T47D (cell line): ENCODE measurements at places on chromosomes 3 and 15.

DNA sequence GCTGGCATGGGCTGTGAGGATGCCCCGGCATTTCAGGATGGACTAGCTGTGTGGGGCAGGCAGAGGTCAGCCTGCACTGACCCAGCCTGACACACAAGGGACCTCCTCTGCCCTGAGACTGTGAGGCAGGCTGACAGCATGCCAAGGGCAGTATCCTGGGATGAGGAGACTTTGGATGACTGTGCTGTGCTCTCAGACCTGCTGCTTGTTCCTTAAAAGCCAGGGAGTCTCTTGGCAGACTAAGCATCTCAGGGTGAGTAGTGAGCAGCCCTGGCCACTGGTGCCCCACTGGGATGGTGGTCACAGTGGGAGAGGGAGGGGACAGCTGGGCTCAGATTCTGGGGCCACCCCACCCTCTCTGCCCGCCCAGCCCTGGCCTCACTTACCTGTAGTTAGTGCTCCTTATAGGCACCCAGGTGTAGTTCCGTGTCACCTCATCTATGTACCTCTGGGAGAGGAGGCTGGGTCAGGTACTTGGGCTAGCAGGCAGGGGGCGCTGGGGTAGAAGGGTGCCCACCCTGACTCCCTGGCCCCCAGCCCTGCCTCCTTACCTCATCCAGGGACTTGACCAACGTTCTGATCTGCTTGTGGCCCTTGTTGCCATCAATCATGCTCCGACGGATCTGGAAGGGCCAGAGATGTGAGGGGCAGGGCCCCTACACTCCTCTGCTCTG lies 16.1 kb upstream of the TMEM115 start:
- DNase-seq, result no peak

DNA sequence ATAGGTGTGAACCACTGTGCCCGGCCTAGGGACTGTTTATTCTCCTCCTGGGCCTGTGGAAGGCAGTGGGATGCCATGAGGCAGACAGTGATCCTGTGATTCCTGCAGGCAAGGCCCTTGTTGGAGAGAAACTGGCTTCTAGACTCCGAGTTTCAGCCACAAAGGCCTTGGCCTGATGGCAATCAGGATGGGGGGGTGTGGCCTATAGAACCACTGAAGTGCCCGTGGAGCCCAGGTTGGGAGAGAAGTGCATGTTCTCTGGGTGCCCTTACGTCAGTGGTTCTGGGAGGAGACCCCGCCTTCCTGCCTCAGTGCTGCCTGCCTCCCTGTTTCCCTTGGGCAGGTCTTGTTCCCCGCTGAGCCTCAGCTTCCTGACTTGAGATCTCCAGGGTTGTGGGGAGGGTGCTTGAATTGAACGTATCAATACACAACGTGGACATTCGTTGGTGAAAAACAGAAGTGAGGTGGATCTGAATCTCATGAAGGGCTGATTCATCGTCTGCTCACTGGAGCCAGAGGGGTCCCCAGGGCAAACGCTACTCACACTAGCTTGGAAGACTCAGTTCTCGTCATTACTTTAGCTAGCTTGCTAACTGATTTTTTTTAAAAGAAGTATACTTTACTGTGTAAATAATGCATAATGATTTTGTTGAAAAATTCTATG lies 31.8 kb downstream of the IRAK2 start:
- no peak for DNase-seq

- DNase-seq, result no peak
Measured at GRCh38 chr3:31268868-31269267, 263.9 kb upstream of the STT3B start.

GRCh38 chr15:77053709-77054108 lies 17.2 kb downstream of the TSPAN3 start:
- no peak for DNase-seq

DNA sequence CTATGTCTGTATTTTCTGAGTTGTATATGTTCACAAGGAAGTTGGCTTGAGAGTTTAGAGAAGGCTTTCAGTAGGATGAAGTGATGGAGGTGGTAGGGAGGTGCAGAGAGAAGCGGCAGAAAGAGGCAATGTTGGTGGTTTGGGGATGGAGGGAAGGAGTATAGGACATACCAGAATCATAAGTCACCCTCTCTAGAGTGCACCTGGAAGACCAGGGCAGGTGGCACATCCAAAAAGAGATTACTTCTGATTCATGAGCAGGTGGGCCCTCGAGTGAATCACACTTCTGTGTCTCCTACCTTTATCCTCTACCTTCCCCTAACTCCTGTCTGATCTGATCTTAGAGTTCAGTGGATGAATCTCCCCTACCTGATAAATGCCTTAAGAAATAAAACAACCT lies 41.8 kb upstream of the MRPL3 start:
- no peak for DNase-seq

DNA sequence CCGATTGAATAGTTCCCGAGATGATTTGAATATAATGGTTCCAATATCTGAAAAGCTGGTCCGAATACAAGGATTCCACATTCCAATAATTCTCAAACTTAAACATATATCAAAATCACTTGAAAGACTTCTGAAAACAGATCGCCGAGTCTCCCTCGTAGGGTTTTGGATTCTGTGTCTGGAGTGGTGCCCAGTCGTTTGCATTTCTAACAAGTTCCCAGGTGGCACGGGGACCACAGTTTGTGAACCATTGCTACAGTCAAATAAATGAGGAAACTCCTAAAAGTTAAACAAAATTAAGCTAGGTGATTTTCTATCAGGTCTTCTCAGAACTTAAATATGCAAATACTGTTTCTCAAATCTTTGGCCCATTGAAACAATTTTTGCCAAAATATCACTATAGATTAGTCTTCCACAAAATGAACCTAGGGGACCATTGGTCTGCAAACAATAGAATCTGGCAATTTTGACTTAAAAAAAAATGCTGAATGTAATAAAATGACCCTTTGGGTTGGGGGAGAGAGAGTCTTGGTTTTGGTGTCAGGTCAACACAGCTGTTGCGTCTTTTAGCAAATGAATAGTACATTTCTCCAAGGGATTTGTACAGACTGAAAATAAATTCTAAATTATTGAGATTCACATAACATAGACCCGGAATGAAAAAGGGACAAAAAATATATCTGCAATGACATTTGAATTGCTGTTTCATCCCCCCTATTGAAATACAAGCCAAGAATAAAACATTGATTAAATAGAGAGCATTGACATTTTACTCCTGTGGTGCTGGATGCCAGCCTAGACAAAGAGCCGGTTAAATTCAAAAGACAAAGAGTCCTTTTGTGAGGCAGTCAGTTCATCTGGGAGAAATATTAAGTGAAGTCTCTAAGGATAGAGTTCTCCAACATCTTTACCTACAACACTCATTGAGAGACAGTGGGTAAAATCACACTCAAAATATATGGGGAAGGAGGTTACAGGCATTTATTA lies 175.7 kb upstream of the ADAMTS9 start:
- DNase-seq, result no peak

DNA sequence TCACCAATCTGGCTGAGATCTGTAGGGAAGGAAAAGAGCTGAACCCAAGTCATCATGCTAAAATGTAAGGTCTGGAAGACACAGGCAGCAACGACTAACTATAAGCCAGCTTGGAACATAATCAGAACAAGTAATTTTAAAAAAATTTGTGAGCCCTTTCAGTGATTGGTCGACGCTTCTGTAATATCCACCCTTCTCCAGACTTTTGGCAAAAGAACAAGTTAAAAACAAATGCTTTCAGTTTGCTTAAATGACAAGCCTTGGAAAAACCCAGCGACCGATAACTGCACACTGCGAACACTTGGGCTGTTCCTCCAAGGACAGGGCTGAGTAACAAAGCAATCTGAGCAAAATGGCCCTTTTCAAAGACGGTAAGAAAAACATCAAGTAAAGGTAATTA lies 49.6 kb downstream of the PCSK6 start:
- DNase-seq, result no peak

DNA sequence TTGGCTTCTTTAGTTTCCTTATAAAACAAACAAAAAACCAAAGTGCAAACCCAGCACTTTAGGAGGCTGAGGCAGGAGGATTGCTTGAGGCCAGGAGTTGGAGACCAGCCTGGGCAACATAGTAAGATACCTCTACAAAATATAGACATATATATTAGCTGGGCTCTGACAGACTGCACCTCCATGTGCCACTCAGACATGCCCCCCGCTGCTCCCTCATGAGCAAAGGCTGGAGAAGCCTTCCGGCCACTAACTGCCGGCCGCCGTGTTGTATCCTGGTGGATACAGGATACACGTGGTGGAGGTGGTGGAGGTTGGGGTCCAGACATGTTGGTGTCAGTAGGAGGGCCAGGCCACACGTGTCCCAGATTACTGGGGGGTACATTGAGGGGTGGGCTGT lies 29.4 kb upstream of the CCR4 start:
- DNase-seq, result no peak

DNA sequence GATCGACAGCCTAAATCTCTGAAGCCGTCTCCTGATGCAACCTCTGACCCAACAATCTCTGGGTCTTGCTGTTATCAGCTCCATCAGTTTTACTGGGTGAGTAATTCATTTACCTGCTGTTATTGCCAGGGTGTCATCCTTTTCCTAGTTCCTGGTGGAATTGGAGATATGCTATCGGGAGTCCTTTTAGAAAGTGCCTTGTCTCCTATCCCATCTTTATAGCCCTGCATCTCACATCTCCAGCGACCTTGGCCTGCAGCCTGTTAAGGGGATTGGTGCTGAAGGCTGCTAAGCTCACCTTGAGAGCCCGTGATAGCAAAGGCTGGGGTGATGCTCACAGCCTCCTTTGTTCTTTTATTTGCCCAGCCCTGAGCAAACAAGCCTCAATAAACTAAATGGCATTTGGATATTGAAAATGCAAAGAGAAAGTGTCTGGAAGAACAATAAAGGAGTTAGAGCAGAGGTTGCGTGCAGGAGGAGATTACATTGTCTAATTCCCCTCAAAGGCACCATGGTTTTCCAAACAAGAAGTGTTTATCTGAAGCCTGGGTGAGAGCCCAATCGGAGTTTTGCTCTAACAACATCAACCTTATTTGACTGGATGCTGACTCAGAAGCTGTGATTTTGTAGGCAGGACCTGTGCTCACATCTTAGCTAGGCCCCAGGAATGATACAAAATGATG lies 101.8 kb downstream of the RPLP1 start:
- DNase-seq, result no peak

DNA sequence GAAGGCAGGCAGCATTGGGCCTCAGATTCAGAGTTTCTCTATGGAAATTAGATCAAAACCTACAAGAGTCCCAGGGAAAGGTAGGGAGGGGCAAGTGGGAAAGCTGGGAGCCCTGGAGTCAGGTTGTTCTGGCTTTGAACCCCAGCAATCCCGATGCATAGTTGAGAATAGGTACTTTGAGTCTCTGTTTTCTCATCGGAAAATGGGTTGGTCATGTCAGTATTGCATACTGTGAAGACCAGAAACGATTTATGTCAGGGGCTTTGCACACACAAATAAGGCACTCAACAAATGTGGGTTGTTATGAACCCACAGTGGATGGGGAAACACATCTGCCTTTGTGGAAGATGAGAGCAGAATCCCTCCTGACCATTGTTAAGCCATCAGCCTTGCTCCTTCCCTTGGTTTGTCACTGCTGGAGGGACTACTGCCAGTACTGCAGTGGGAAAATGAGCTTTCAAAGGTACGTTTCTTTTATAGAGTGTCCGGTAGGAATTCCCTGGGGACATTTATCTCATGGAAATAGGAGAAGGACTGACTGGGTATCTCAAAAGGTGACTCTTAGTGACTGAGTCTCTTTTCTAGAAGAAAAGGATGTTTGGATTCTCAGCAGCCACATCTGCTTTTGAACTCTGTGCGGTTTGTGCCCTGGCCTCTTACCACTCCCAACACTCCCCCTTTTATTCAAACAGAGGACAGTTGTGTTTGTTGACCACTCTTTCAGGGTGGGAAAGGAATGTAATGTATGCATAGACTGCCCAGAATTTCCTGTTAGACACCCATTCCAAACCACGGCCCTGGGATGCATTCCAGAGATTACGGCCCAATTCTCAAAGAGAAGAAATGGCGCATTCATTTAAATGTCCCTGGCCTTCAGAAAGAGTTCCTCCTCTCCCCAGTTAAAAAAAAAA lies 54.6 kb upstream of the VILL start:
- DNase-seq, result no peak

GRCh38 chr15:39669661-39670060 lies 88.8 kb downstream of the THBS1 start:
- DNase-seq, result no peak

DNA sequence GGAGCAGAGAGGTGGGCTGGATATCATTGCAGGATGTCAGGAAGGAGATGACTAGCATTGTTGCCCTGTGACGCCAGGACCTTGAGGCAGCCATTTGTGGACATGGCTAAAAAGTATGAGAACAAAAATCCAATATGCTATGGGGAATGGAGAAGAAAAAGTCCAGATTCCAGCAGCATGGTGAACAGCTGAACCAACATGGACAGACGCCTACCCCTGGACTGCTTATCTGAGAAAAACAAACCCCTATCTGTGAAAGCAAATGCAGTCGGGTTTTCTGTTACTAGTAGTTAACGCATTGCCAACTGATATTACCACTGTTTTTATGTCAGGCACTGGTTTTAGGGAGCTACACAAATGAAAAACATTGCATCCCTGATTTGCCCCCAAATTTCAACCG lies 251.2 kb upstream of the RORA start:
- DNase-seq, result no peak

DNA sequence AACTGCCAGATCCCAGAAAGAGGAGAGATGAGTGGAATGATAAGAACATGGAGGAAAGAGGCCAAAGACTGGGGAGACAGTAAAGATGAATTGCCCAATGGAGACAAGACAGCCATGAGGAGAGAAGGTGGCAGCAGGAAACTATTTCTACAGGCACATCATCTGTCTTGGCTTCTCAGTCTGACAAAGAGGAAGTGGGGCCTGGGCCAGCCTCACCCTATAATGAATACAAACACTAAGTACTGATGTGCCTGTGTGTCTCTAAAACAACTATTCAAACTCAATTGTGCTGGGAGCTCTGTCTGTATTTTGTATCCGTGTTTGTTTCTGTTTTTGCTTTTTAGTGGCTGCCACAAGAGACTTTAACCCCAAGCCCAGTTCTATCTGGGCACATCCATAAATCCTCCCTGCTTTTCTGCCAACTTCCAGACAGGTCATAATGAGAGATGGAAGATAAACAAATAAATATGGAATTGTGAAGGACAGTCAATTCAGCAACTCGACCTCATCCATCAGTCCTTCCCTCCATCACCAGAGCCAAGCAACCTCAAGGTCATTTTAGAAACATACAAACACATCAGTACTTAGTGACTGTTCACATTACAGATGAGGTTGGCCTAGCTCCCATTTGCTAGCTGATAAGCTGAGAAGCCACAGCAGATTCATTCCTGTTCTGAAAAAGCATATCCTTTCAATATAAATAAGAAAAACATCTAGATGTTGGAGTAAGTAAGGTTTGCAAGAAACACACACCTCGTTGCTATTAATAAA lies 116.7 kb downstream of the CADPS start:
- no peak for DNase-seq

GRCh38 chr3:37029111-37029510 lies 35.8 kb downstream of the MLH1 start:
- DNase-seq, result no peak

DNA sequence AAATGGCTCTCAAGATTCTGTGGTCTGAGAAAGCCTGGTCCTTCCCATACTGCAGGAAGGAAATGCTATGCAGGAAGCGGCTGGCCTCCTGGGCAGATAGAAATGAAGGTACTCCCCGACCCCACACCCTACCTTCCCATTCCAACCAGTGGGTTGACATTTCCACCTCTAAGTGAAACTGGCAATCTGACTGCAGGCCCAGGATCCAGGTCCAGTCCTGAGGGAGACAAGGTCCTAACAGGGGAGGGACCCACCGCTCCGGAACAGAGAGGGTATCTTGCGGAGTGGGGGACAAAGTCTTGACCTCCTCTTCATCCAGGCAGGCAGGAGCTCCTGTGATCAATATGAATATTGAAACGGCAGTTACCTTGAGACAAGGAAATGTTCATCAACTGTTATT lies 6.6 kb upstream of the LOXL1 start:
- no peak for DNase-seq
